Stimulated activated CD4-positive, alpha-beta T cell treated with anti-CD3 and anti-CD28 coated beads, Interleukin-4, amount 100 ng/mL, for 48 hours (primary cell): ENCODE measurements at places on chromosomes 11 and 22.

DNA sequence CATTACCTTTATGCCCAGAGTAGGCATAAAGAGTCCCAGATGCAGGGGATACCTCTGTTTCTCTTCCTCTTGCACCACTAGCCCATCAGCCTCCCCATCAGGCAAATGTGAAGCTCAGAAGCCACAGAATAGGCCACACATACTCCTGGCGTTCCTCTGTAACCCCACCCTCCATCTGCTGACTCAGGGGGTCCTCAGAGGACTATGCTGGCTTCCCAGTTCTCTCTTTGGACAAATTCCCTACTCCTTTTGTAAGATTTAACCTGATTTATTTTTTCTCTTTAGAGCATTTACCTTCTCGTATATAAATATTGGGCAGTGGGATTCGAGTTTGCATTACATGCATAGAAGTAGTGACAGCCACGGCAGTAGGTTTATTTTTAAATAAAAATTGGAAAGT lies 262.3 kb upstream of the CADM1 start:
- DNase-seq = no peak

DNA sequence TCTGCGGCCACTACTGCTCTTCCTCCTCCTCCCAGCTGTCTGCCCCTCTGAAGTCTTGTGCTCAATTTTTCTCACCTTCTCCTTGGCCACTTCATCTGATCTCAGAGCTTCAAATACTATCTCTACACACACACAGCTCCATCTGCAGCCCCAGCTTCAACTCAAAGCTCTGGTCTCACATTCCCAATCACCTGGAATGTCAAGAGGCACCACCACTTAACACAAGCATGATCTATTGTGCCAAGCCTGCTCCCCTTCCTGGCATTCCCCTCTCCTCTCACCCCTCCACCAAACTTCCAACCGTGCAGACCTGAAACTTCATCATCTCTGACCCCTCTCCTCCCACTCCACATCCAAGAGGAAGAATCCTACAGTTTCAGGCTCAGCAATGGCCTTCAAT lies 17.5 kb downstream of the NRXN2 start:
- DNase-seq = no peak

GRCh38 chr11:14746857-14747395 lies 103.3 kb downstream of the PDE3B start:
- DNase-seq = no peak

DNA sequence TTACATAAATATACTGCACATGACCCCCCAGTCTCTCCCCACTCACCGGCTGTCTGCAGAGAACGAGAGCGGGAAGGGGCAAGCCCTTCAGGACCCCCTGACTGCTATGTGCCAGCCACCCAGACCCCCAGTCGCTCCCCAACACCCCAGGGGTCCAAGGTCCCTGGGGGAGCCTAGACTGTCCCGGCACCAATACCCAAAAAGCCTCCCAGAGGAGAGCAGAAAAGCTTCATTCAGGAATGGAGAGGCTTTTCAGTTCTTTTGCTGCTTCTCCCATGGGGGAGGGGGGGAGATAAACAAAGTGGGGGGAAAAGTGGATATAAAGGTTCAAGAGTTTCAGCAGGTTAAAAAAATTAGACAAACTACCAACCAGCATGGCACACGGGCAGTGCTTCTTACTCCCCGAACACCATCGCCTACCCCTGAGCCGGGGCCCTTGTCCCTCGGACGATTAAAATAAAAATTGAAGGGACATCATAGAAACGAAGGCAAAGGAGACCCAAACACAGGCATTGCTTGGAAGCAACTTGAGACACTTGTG lies 1.3 kb downstream of the CSNK1E start:
- DNase-seq = no peak

GRCh38 chr11:86719781-86720463 lies 47.5 kb upstream of the ME3 start:
- DNase-seq = no peak

- DNase-seq = no peak
Measured at GRCh38 chr11:2807801-2808241, 77.8 kb downstream of the CDKN1C start.

- DNase-seq = no peak
Measured at GRCh38 chr11:84056653-84057376, 770.6 kb upstream of the CCDC90B start.

DNA sequence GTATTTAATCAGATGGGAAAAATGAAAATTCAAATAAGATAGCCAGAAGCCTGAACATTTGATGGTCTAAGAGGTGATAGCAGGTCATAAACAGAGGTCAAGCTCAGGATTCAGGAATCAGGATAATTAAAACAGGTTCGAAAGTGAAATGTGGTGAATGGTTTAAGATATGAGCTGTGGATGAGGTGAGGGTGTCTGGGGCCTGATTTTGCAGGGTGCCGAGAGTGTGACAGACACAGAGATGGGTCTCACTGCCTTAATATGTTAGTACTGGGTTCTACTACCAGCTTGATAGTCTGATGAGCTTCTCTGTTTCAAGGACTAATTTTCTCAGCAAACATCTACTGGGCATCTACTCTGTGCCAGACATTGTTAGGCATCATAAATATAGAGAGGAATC lies 19.9 kb upstream of the EMSY start:
- DNase-seq = no peak

- DNase-seq = no peak
Measured at GRCh38 chr11:16280256-16280682, 76.1 kb downstream of the SOX6 start.

DNA sequence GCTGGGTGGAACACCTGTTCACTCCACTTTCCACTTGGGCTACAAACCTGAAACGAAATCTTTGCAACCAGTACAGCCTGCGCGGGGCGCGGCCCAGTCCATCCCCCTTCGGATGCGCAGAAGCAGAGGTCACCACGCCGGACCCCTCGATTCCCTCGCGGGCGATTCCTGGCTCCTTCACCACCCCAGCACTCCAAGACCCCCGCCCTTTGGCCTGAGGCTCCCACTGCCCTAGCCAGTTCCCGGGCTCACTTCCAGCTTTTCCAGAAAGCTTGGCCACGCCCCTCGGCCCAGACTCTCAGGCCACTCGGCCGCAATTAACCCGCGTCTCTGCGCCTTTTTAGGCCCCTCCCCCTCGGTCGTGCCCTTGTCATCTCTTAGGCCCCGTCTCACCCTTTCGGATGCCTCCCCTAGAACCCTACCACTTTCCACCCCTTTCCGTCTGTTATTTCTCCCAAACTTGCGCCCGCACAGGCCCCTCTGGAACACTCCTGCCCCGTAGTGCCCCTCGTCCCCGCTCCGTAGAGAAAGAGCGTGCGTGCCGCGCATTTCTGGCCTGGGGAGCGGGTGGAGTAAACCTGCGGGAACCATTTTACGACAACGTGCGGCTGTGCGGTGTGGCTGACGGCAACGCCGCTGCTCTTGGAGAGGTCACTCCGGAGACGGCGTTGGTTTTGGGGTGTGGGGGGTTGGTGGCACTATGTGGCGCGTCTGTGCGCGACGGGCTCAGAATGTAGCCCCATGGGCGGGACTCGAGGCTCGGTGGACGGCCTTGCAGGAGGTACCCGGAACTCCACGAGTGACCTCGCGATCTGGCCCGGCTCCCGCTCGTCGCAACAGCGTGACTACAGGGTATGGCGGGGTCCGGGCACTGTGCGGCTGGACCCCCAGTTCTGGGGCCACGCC lies at the start of gene DLAT:
DLAT (plus strand) TSS at position 636 of the 906 bp plus-strand sequence; CDS start at position 701, 65 bp downstream.
- peak; percentile 78 for DNase-seq

DNA sequence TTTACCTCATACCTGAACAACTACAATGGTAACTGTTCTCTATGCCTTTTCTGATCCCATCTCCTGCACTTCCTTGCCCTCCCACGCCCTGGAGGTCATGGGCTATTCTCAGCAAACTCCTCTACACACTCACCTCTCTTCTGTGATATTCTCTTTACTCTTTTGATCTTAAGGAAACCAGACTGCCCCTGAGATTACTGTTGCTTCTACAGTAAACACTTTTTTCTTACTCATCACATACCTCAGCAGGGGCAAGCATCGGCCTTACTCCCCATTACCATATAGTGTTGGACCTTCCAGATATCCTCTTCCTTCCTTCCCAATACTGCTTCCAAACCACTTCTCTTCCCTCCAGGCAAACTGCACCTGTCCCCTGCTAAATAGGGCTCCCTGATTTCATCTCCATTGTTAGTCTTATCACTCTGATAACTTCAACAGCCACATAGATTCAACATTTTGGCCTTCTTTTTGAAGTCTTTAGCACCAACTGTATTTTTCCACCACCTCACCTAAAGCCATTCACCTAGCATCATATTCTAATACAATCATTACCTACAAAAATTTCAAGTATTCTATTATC lies 141.2 kb downstream of the RBFOX2 start:
- DNase-seq = no peak

- no peak for DNase-seq
Measured at GRCh38 chr11:112543390-112543789, 282.7 kb upstream of the PLET1 start.

DNA sequence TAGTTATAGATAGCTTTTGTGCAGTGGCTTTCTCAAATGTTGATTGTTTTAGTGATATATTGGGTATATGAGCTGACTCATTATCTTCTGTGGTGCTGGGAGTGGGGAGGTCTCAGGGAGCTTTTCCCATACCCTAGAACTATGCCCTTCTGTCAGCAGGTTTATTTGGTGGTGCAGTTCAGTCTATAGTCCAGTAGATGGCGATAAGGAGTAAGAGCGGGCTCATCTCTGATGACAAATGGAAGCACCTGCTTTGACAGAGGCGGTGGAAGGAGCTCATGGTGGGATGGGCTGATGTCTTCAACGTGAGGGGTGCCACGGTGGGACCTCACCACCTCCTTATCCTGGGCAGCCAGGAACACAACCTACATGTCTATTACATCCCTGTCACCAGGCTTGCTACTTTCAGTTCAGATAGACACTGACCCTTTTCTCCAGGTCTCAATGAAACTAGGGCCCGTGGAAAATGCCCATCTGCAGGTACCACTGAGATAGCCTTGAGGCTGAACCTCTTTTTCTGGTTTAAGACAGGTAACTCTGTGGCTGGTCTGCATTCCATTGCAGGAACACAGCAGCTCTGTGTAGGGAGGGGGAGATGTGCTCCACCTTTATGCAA lies 13.0 kb upstream of the OR6A2 start:
- DNase-seq = no peak

- no peak for DNase-seq
Measured at GRCh38 chr11:114129699-114130098, 70.2 kb downstream of the ZBTB16 start.

DNA sequence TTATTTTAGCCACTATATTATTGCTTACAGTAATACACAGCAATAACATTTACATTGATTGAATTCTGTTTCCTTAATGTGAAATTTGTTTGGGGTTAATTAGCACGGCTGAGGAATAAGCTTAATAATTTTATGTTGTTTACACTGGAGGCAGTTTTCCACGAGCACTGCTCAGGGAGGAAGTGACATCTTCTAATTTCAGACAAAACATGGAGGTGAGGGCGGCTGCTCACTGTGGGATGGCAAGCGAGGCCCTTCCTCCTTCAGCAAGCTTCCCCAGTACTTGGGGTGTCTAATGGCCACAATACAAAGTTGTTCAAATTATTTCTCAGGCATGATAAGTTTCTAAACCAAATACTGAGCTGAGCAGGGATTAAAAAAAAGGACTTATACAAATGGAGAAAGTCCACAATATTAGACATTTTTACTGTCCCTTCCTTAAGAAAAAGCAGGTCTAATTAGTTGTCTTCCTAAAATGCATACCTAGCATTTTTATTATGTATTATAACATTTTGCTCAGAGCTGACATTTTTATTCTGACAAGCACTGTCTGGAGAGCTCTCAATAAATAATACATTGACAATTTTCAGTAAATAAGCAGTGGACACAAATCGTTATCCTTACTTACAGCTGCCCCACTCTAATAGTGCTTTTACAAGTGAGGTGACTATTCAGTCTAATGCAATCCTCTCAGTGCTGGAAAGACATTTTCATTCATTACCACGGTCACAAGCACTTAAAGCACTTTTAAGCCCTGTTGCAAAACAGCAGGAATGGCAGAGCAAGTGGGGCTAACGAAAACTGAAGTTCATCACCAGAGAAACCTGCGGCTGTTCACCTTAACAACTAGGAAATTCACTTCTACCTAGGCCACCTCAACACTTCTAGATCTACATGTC lies 56.2 kb downstream of the SOX6 start:
- no peak for DNase-seq

- no peak for DNase-seq
Measured at GRCh38 chr11:116651098-116651736, 121.6 kb downstream of the BUD13 start.

DNA sequence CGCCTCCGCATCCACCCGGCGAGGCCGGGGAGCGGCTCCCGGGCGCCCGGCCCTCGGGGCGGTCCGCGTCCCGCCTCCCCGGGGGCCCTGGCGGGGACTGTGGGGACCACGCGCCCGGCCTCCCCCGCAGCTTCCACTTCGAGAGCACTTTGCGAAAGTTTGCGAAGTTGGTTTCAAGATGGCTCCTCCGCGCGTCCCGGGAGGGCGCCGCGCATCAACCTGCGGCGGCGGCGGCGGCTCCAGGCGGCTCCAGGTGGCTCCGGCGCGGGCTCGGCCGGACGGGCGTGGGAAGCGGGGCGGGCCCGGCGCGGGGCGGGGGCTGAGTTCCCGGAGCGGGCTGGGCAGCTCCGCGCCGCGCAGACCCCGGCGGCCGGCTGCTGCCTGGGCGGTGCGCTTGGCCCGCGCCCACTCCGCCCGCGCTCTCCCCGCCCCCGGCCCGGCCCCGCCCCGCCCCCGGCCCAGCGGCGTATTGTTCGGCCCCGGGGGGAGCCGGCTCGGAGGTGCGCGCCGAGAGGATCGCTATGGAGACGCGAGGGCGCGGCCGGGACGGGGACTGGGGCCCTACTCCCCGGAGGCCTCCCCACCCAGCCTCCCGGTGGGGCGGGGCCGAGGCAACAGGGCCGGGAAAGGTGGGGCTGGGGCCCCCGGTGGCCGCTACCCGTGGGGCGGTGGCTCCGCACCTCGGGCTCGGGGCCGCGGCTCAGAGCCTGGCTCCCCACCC lies at the start of gene CELSR1:
CELSR1 (minus strand) TSS at position 396 of the 721 bp plus-strand sequence. CDS start 450 bp downstream, outside the sequence.
- no peak for DNase-seq

DNA sequence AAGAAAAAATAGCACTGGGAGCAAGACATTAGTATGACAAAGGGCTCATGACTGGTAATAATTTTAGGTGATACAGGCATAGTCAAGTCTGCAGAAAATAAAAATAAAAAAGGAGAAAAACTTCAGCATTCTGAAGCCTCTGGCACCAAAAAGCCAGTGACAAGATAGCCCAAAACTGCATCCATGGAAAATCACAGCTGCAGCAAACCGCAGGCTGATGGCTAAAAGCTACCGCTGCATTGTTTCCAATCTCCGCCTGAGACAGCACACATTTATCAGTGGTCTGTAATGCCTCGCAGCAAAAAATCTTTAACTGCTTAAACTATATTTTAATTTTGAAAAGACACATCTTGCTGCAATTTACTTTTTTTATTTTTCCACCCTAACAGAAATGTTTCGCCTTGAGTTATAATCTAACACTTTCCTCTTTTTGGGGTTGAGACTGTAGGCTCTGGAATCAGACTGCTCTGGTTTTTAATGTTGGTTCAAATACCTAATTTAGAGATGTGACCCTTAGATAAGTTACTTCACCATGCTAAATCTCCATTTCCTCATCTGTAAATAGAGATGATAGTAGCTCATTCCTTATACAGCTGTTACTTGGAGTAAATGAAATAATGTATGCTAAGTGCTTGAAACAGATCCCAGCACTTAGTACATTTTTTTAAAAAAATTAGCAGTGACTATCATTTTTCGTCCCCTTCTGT lies 42.0 kb upstream of the FIBIN start:
- DNase-seq = no peak

GRCh38 chr11:126660321-126660720 lies 304.8 kb downstream of the ST3GAL4 start:
- DNase-seq = no peak
